ENCODE measurements at places on chromosomes 2 and 18.

DNA sequence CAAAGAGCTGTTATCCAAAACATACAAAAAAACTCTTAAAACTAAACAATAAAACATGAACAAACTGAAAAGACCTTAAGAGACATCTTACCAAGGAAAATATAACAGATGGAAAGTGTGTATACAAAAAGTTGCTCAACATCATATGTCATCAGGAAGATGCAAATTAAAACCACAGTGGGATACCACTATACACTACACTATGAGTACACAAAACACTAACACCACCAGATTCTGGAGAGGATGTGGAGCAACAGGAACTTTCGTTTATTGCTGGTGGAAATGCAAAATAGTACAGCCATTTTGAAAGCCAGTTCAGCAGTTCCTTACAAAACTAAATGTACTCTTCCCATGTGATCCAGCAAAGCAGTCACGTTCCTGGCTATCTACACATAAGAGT lies 221.4 kb downstream of the CMPK2 start:
- no peak for DNase-seq

DNA sequence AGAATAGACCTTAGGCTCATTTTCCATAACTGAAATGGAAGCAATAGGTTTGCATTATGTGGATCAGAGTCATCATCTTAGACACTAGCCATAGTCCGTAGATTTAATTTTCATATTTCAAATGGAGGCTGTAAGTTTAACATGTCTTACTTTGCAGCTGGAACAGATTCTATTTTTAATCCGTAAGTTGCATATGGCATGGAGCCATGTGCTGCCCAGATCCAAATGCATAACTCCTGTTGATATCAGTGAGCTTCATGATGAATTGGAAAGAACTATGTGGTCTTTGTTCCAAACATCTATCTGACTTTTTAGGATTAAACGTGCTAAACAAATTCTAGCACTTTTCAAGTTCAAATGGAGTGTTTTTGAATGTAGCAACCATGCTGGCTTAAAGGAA lies 43.4 kb downstream of the MEIS1 start:
- no peak for DNase-seq

- DNase-seq: no peak
Measured at GRCh38 chr2:16127276-16127940, 187.1 kb downstream of the MYCN start.

- DNase-seq: no peak
Measured at GRCh38 chr2:88199912-88200682, 30.0 kb downstream of the THNSL2 start.

GRCh38 chr2:69510204-69510603 lies 73.0 kb upstream of the NFU1 start:
- no peak for DNase-seq

DNA sequence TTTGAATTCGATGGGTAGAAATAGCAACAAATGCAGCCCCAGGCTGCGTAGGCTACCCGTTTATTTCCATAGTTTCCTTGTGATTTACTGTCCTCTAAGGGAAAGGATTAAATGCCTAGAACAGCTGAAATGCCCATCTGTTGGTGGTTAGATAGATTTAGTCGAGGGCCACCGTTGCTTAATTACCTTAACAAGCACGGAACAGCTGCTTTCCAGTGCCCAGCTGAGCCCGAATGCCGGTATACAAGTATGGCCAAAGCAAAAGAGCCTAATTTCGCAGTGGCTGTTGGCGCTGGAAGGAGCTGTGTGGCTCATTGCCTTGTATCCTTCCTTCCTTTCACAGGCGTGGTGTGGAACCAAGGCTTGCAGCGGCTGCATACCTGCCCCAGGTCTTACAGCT lies 109.1 kb downstream of the CABLES1 start:
- no peak for DNase-seq

GRCh38 chr2:168811696-168812095 lies 9.3 kb downstream of the NOSTRIN start:
- DNase-seq: no peak

- DNase-seq: no peak
Measured at GRCh38 chr2:233130481-233131020, 70.4 kb downstream of the INPP5D start.

- no peak for DNase-seq
Measured at GRCh38 chr2:66850376-66850775, 415.5 kb downstream of the MEIS1 start.

DNA sequence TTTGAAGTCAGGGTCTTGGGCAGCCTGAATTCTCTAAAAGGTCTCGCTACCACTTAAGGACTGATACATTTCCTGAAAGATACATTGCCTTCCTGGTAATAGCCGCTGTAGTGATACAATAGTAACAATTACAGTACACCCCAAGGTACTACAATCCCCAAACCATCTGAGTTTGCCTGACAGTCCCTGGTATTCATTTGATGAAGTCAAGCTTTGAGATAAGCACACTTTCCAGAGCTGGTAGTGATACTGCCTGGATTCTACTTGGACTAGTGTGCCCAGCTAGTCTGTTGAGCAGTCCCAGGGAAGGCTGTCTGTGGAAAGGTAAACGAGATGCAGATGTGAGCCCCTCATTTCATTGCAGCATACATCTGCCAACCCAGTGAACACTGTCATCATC lies 24.4 kb upstream of the ITGB6 start:
- DNase-seq: no peak

DNA sequence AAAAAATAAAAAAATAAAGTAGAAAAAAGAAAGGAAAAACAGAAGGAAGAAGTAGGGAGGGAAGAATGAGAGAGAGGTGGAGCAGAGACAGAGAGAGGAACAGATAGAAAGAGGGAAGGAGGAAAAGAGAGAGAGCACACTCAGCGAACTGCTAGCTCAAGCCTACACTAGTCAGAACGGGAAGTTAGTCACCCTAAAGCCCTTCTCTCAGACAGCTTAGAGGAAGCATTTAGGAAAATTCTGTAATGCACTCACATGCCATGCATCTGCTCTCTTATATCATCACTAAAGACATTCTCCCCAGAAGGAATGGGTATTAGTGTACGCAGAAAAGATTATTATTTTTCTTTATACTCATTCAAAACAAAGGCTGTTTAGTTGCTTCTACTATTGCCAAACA lies 68.1 kb upstream of the SULT1C3 start:
- no peak for DNase-seq

DNA sequence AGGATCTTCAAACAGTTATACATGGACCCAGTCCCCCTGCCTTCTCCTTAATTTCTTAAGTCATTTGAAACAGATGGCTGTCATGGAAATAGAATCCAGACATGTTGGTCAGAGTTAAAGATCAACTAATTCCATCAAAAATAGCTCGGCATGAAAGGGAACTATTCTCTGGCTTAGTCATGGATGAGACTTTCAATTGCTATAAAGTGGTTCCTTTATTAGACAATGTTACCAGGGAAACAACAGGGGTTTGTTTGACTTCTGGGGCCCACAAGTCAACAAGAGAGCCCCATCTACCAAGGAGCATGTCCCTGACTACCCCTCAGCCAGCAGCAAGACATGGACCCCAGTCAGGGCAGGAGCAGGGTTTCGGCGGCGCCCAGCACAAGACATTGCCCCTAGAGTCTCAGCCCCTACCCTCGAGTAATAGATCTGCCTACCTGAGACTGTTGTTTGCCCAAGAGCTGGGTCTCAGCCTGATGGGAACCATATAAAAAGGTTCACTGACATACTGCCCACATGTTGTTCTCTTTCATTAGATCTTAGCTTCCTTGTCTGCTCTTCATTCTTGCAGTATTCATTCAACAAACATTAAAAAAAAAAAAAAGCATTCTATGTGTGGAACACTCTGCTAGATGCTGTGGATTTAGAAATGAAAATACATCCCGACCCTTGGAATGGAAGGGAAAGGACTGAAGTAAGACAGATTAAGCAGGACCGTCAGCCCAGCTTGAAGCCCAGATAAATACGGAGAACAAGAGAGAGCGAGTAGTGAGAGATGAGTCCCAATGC lies 4.6 kb downstream of the TTR start:
- DNase-seq: no peak

GRCh38 chr2:166411473-166412230 lies 35.9 kb upstream of the SCN9A start:
- no peak for DNase-seq

DNA sequence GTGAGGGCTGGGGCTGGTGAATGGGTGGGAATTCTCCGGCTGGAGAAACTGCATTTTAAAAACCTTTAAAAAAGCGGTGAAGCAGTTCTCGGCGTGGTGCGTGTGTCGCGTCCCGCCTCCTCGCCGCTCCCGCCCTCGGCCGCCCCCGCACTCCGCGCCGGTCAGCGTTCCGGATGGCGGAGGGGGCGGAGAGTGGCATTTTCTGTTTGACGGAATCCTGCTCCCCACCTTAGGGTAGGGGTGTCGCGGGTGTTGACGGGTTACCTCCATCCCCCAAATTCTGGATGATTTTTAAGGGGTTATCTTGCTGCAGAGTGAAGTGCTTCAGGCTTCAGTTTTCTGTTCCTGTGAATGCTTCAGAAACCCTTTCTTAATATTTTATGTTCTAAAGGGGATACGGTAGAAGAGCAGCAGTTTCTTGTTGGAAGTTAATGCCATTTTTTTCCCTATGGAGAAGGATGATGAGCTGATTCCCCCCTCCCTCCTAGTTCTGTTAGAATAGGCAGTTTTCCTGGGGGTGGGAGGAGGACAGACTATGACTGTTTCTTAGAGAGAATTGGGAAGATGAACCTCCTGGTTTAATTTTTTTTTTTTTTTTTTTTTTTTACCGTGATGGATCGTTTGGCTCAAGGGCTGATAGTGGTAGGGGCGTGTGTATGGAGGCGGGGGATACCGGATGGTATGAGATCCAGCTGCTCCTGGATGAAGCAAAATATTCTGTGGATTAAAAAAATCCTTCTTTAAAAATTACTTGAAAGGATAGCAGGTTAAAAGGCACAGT lies 756 bp downstream of the ABI2 start:
- DNase-seq: peak; percentile 2

- no peak for DNase-seq
Measured at GRCh38 chr18:25261768-25262167, 90.2 kb downstream of the ZNF521 start.

- no peak for DNase-seq
Measured at GRCh38 chr18:12828116-12829051, 55.7 kb downstream of the PTPN2 start.

DNA sequence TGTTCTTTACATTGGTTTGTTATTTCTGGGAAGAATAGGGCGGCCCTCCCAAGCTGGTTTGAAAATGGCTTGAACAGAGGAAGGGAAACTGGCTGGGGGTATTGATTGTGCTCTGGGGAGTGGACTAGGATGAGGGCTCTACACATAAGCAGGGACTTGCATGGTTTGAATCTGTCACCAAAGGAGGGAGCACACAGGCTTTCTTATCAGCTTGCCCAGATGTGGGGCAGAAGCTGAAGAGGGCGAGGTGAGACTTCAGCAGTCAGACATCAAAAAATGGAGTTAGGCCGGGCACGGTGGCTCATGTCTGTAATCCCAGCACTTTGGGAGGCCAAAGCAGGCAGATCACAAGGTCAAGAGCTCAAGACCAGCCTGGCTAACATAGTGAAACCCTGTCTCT lies 7.2 kb upstream of the RAB12 start:
- DNase-seq: no peak

DNA sequence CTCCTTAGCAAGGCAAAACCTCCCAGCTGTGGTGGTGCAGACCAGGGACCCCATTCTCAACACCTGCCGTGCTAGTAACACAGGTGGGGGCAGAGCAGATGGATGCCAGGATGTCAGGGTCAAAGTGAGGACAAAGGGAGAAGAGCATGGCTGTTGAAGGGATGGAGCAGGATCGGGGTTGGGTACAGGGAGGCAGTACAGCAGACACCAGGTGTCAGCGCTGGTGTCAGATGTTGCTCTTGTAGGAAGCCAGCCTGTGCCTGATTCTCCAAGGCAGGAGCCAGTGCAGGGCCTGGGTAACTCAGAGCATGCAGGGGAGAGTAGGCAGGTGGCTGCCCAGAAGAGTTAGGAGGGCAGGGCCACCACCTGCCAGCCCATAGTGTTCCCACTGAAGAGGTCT lies 222.1 kb upstream of the SPRED2 start:
- DNase-seq: no peak

- DNase-seq: no peak
Measured at GRCh38 chr2:236239276-236240065, 24.7 kb downstream of the ASB18 start.

DNA sequence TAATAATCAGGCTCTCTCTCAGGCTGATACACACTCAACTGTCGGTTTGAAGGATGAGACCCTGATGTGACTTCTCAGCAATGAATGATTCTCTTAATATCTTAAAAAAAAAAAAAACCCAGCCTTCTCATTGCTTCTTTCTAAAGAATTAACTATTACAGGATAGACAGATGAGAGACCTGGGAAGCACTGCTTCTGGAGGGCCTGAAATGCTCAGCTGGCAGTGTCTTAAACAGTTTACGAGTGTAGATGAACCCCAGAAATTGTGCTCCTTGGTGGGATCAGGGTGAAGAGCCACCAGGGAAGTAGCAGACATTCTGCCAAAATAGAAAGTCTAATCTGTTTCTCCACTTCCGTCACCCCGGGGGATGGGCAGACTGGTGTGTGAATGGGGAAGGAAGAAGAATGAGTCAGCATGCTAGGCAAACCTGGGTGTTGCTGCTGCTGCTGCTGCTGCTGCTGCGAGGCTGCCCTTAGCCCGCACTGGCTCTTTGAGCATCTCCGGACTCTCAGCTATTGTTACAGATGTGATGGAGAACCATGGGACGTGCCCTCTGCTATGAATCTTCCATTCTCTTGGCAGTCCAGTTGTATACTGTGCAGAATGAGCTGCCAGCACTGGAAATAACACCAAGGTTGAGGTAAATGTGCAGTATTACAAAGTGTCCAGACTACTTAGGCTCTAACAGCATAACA lies 158.4 kb downstream of the SETBP1 start:
- DNase-seq: peak; percentile 73

GRCh38 chr2:64913357-64913869 lies 75.8 kb upstream of the SLC1A4 start:
- no peak for DNase-seq

DNA sequence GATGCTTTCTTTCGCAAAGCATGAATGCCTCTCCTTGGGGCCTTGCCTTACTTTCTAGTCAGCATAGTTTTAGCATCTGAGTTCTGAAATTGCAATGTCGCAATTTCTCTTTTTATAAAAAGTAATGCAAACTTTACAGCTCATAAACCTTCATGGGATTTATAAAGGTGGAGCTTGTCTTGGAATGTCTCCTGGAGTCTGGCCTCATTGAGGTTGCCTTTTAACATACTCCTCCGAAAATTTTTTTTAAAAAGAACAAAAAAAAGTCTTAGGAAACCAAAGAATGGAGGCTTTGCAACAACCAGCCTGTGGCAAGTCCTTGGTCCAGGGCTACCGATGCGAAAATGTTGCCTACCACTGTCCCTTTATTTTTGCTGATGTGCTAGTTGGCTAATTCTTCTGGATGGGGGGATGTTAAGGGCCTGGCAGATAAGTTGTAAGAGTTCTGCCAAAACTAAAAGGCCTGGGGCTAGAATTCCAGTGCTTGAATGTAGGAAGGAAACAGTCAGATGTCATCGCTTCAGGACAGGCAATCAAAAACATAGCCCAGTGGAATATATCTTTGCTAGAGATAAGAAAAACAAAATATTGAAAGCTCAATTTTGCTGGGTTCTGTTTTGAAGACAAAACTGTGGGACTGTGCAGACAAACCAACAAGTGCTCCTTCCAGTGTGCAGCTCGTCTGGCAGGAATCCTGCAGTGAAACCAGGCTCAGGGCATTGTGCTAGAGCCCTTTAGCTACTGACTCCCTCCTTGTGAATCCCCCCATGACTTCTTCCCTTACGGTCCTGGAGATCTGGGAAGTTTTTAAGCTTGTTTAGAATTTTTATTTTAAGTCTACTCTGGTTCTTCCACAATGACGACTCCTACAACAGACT lies 213.0 kb downstream of the PIEZO2 start:
- DNase-seq: no peak

GRCh38 chr2:8004250-8004681 lies 677.6 kb upstream of the ID2 start:
- peak; percentile 38 for DNase-seq
